Liver (tissue), 10 donors: ENCODE measurements at places on chromosomes 1 and 21.

- DNase-seq = no peak
These were observed 26.1 kb upstream of the FHAD1 start for GRCh38 chr1:15220825-15221431.

- no peak for DNase-seq
These were observed 9.5 kb downstream of the ST6GALNAC5 start for GRCh38 chr1:76876655-76877395.

GRCh38 chr1:79532555-79532954 is 526.0 kb upstream of the ADGRL4 start:
- DNase-seq = no peak

- peak; percentile 34 for DNase-seq
These were observed 579 bp upstream of the SLC19A1 start for GRCh38 chr21:45542667-45543370.

DNA sequence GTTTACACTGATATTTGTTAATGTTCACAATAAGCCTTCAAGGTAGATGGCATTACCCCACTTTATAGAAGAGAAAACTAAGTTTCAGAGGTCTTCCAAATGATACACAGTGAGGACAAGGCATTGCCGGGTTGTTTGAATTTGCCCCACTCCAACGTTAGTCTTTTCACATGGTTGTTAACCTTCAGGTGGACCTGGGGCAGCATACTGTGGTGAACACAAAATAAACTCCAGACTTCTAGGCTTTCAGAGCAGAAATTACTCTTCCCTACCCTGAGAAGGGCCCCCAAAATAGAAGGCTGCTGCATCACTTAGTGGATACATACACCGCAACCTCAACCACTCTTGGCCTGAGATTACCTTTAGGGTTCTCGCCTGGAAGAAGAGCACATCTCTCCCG is 3.4 kb upstream of the KHDRBS1 start:
- no peak for DNase-seq

- DNase-seq = no peak
These were observed 29.7 kb upstream of the RPL11 start for GRCh38 chr1:23661887-23662286.

DNA sequence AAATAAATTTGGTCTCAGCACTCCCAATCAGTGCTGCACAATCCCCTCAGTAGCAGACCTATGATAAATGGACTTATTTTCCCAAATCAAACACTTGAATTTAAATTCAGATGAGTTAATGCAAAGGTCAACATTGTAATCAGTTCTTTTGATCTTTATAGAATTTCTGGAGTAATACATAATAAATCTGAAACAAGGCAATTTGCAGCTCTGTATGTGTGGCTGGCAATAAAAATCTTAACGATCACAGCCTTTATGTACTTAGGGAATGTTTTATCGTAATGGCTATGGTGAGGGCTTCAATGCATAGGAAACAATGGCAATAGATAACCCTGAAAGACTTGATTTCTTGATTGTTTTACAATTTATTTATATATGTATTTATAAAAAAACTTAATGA is 91.4 kb downstream of the GPATCH2 start:
- no peak for DNase-seq

- DNase-seq = no peak
These were observed 127.7 kb upstream of the HOOK1 start for GRCh38 chr1:59687081-59687480.

- no peak for DNase-seq
These were observed 122.5 kb downstream of the ATG4C start for GRCh38 chr1:62906428-62906886.

GRCh38 chr1:190140644-190141043 is 337.0 kb downstream of the BRINP3 start:
- DNase-seq = no peak

DNA sequence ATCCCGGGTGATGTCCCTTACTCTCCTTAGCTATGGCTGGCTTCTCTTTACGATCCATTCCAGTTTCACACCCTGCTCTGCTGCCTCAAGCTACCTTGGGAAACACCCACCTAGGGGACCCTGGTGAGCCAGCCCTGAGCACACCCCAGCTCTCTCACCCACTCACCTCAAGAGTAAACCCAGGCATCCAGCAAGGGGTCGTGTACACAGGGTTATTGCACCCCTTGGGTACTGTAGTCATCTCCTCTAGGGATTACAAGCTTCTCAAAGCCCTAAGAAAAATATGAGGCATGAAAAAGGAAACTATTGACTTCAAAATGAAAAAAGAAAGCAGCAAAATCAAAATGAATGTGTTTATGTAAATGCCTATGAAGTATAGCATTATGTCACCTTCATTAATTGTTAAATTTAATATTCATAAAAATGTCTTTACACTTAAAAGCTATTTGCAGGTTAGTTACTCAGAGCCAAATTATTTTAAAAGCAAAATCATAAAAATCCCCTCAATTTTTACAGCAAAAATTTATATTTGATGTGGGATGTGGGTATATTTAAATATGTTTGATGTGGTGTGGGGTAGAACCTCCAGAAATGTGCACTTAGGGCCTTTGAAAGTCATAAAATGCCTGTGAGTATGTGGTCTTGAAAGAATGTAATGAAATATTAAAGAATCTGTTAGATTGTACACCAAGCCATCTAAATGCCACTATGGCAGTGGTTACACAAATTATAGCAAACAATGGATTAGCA is 190.3 kb downstream of the C1orf94 start:
- DNase-seq = no peak

DNA sequence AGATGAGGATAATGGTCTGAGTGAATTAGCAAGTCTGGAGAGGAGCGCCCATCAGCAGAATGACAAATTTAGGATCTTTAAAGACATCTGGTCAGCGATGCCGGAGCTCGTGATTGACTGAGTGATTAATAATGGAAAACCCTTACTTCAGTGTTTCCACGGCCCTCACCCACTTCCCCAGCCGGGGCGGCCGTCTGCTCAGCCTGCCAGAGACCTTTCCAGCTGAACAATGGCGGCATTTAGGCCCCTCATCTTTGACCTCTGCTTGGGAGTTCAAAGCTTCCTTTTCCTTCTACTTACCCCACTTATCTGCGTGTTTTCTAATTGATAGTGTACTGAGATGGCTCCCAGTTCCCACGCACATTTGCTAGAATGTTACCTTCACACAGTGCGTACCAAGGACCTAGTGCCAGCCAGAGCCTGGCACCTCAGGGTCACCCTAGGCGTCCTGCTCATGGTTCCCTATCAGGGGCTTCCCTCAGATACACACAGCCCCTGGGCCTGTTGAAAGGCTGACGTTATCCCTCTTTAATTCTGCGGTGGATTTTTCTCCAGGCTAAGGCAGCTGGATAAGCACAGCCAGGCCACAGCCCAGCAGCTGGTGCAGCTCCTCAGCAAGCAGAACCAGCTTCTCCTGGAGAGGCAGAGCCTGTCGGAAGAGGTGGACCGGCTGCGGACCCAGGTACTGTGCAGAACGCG is 232.8 kb downstream of the SDCCAG8 start:
- no peak for DNase-seq

DNA sequence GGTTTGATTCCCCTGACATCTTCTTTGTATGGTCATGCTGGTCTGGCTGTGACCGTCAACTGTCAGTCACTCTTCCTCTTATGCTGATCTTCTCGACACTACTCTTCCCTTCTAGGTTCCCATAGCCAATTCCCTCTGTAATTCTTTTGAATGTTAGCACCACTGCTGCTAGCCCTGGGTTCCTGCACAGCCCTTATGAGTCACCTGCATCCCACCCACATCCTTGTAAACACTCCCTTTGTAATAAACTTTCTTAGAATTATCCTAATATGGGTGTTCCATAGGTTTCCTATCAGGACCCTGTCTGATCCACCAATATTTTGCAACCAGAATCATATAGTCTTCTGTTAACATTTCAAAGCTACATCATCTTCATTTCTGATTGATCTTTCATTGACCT is 37.1 kb downstream of the JUN start:
- DNase-seq = no peak

- DNase-seq = no peak
These were observed 453.2 kb downstream of the PTPRU start for GRCh38 chr1:29689372-29690030.

DNA sequence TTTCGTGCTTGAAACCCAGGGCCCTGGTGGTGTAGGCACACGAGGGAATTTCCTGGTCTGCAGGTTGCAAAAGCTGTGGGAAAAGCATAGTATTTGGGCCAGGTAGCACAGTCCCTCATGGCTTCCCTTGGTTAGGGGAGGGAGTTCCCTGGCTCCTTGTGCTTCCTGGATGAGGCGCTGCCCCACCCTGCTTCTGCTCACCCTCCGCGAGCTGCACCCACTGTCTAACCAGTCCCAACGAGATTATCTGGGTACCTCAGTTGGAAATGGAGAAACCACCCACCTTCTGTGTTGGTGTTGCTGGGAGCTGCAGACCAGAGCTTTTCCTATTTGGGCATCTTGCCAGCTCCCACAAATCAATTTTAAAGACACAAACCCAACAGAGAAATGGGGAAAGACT is 183.0 kb downstream of the PHTF1 start:
- DNase-seq = no peak

GRCh38 chr1:208369658-208370057 is 125.5 kb upstream of the PLXNA2 start:
- DNase-seq = no peak

DNA sequence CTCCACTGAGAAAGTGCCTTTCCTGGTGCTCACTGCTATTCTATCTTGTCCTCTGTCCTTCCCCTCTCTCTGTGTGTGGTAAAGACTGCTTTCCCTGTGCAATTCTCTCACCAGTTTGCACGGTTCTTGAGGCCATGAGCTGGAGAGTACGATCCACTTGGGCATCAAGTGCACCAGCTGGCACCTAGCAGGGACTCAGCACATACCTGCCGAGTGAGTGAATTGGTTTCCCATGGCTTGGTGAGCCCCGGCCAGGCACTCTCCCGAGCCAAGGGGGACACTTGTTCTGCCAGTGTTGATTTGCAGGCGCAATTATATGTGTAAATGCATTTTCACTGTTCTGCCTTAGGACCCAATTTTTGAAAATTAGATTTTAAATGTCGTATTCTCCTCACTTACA is 313.5 kb downstream of the DISC1 start:
- DNase-seq = no peak

DNA sequence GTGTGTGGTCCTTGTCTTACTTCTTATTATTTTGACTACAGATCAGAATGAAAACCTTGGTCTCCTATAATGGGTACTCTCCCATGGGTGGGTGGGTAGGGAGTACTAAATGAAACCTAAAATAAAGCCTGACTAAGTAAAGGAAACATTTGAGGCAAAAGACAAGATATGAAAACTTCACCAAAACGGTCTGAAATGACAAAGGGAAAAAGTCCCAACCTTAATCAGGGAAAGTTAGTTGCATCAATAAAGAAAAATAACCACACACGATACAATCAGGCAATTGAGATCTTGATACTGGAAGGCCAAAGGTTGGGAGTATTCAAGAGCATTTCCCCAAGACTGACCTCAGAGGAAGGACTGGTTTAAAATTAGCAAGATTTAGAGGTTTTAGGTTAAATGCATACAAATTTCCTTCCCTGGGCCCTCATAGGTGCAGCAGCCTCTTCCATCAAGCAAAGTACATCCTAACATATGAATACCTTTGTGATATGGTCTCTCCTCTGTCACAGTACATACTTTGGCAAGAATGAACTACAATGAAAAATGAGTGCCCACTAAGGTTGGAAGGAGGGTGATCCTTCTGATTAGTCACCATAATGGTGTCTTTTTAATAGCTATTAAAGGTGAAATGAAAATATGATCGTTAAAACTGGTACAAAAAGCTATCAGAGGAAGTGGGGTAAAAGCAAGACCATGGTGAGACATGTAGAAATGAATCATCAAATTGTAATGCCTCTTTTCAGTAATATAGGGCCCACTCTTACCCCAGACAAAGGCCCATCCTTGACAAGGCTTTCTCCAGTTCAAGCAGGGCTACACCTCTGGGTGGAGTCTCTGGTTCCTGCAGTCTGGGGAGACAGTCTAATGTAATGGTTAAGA is 15.3 kb upstream of the TNFSF4 start:
- no peak for DNase-seq

DNA sequence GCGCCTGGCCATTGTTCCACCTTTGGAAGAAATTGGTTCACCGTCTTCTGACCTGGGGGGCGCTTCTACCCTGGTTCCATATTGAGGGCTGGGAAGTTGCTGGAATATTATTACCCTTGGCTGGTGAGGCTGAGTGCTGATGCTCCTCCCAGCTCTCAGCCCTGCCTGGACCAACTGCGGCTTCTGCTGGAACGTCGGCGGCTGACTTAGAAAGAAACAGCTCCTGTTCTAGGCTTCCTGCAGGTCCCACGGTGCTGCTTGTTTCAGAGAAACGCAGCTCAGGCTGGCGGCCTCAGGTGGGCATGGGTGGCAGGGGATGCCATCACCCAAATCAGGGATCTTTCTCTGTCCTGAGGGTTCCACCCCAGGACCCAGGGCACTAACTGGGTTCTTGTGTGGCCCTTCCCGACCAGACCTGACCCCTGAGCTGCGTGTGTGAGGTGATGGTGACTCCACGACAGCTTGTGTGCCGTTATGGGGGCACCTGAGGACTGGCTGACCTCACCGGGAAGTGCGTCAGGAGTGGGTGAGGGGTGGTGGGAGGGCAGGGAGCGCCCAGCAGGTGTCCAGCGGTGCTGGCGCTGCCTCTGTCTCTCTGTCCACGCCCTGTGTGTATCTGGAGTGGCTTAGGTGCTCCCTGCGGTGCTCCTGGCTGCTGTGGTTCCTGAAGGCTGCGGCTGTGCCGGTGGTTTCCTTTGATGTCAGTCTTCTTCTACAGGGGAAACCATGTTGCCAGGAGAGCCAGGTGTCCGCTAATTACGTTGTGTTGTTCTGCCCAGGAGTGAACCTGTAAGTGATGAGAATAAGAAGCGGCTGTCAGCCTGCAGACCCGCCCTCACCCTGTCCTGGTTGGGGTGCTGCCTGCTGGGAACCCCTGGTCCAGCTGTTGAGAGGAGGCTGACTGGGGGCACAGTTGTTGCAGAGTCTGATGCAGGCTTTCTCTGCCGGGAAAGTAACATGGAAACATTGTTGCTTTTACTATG is 8.9 kb downstream of the SKI start:
- no peak for DNase-seq

- DNase-seq = no peak
These were observed 66.0 kb downstream of the OLIG1 start for GRCh38 chr21:33135925-33136324.

- no peak for DNase-seq
These were observed 2.7 kb downstream of the RBM15 start for GRCh38 chr1:110341872-110342331.

DNA sequence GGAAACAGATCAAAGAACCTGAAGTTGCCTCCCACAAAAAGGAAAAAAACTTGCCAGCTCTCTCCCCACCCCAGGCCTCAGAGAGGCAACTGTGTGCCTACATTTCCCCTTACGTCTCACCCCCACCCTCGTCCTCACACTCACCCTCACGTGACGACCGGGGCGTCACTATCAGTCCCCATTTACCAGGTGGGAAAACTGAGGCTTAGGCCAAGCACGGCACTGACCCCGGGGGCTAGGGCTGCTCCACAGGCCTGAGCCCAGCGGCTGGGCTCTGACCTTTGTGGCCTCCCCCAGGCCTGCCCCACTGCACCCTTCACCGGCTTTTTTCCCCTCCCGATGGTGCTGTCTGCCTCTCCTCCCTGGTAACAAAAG is 51.5 kb upstream of the RUNX3 start:
- no peak for DNase-seq
